ENCODE measurements at places on chromosomes 12 and 14. TPM values are rescaled to one million over a fixed set of nuclear protein-coding genes. Genes with fewer than 3 reads are reported as not detected.

Gene HOXC9
- polyA plus RNA-seq = not detected

Gene PLD4
- not detected for polyA plus RNA-seq

DNA sequence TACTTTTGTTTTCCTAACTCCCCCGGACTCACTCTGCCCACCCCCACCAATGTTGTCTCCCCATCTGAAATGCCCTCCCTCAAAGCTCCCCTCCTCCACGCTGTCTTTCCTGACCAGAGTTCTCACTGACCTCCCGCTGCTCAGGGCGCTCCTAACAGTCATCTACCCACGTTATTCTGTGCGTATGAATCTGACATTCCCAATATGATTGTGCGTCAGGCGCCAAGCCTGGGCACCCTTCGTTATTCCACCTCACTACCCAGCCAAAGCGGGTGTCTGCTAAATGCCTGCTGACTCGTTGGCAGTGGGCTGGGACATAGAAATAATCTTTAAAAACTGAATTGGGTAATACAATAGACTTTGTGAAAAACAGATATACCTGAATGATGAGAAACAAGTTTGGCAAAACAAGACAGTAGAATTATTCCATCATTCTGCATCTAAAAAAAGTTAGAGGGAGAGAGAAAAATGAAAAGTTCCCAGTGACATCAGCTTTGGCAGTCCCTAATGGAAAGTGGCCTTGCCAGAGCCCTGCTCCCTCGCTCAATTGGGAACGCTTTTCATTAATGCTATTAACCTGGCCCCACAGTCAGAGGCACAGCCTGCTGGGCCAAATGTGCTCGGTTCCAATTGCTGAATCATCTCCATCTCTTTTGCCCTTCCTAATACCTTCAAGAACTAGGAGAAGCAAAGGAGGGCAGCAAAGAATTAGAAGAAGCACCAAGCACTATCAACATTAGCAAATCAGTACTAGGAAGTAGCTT, 74.0 kb upstream of the PLXNC1 start:
- H3K4me3 ChIP-seq = no peak overlapping the region
- DNase-seq = no peak

DNA sequence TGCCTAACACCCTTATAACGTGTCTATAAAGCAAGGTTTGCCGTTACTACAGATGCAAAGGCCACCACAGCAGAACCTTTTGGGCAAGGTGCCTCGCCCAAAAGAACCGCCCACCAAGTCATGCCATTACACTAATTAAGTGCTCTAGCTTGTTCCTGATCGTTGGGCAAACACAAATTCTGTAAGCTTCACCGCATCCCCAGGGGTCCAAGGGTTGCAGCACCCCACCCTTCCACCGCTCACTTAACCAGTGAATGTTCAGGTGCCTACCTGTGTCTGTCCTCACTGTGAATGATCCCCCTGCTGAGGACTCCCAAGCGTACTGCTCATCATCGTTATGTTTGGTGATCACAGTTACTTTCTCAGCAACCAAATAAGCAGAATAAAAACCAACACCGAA, 1.4 kb downstream of the HSP90AA1 start:
- H3K4me1 ChIP-seq = peaks cover 46% of the 10 kb centered on the region
- peak overlapping the region; percentile 84 for H3K27ac ChIP-seq
- H3K36me3 ChIP-seq = peaks cover 52% of the 10 kb centered on the region
- no peaks in the 10 kb centered on the region for H3K27me3 ChIP-seq

Data from GM23338 (cell line).